ENCODE measurements at places on chromosomes 1 and 21.

DNA sequence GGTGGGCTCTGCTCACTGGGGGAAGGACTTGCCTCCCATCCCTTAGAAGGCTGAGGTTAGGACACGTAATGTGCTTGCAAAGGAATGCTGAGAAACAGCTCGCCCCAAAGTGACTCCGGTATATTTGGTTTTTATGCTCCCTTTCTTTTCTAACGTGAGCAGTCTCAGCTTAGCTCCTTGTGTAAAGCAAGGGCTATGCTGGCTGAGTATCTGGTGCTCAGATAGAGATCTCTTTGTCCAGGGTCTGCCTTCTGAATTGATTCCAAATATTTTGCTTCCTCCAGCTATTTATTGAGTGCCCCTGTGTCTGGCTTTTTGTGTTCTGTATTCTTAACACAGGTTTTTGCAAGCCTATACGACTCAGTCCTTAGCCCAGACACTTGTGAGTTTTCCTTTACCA lies 94.5 kb upstream of the ARTN start:
- DNase-seq: no peak

DNA sequence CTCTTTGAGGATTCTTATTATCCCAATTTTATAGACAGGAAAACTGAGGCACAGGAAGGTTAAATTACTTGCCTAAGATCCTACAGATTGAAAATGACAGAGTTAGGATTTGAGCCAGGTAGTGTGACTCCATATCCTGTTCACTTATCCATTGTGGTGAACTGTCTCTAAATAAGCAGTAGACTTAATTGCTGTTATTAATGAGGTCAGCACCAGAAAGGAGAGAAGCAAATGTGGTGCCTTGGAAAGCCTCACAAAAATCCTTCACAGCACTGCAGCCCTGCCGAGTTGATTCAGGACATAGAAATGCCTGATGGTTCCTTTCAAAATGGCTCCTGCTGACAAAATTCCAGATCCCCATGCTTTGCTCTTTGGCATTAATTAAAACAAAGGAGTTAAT lies 193.3 kb upstream of the BEND5 start:
- DNase-seq: no peak

DNA sequence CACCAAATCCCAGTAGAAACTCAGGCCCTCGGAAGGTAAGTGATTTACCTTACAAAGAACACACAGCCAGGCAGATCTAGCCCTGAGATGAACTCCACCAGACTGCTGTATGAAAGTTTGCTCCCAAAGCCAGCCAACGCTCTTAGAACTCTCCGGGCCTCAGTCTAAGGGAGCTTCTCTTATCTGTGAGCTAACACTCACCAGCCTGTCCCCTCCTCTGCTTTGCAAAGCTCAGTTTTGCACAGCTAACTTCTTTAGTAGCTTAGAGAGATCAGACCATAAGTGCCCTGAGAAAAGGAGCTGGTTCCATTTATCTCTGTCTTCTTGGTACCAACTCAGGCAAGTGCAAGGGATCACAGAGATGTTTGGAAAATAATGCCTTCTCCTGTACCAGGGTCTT lies 195.8 kb upstream of the JUN start:
- no peak for DNase-seq

- no peak for DNase-seq
These were observed 158.2 kb downstream of the PBX1 start for GRCh38 chr1:164716992-164717703.

- no peak for DNase-seq
These were observed 20.8 kb downstream of the ELK4 start for GRCh38 chr1:205610901-205611466.

GRCh38 chr1:196305216-196305615 lies 303.0 kb downstream of the KCNT2 start:
- DNase-seq: no peak

DNA sequence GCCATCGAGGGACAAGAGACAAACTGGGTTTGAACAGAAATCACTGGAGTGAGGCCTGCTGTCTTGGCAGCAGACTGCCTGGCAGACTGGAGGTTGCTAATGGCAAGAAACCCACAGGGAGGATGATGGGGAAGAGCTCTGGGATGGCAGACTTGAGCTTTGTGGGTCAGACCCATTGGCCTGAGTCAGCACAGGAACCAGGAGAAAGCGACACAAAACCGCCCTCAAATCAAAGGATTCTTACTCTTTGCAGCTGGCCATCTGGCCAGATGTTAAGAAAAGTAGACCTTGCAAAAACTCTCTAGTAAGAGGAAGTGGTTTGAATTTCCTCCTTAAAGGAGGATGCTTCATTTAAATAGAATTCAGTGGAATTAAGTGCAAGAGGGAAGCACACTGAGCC lies 195.2 kb upstream of the JUN start:
- no peak for DNase-seq
